Foreskin melanocyte (primary cell): ENCODE measurements at places on chromosomes 13 and 19.

DNA sequence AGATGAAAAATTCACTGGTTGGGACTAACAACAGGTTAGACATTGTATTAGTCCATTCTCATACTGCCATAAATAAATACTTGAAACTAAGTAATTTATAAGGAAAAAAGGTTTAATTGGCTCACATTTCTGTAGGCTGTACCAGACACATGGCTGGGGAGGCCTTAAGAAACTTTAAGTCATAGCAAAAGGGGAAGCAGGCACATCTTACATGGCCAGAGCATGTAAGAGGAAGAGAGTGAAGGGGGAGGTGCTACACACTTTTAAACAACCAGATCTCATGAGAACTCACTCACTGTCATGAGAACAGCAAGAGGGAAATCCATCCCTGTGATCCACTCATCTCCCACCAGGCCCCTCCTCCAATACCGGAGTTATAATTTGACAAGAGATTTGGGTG lies 125.9 kb downstream of the SUCLA2 start:
- DNase-seq: no peak

DNA sequence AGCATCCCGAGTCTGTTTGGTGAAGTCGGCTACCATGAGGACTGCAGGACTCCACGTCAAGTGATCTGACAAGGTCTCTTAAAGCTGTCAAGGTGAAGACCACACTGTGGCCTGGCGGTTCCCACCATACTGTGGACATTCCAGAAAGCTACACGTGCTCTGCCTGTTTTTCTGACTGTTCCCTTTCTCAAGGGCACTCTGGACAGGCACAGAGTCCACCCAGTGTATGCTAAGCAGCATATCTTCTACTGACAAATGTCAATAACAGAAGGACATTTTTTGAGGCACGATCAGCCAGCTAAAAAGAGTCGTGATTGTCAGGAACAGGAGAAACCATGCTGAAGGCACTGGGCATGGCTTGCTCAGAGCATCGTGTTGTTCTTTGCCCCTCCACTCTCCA lies 12.8 kb upstream of the WASF3 start:
- DNase-seq: no peak

- no peak for DNase-seq
Measured at GRCh38 chr19:54803410-54803809, at the start of gene KIR2DL4. TSS of gene KIR2DL4 (plus strand) at chr19:54803610. CDS start at chr19:54803652, 42 bp downstream.

DNA sequence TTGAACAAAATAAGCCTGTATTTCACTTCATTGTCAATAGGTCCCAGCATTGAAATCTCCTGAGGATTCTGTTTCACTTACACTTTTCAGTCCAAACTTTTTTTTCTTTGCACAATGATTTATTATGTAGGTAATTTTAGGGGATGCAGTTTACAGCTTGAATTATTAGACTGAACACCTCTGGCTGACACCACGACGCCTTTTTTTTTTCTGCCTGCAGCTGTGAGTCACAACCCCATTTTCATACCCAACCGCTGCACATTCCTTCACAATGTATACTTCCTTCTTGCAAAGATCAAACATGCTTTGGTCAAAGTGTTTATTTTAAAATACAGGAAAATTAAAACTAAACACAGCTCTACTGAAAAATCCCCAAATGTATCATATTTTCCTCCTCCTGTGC lies 11.4 kb downstream of the ZIC2 start:
- DNase-seq: no peak

- no peak for DNase-seq
Measured at GRCh38 chr13:25177012-25177411, 4.9 kb upstream of the AMER2 start.

DNA sequence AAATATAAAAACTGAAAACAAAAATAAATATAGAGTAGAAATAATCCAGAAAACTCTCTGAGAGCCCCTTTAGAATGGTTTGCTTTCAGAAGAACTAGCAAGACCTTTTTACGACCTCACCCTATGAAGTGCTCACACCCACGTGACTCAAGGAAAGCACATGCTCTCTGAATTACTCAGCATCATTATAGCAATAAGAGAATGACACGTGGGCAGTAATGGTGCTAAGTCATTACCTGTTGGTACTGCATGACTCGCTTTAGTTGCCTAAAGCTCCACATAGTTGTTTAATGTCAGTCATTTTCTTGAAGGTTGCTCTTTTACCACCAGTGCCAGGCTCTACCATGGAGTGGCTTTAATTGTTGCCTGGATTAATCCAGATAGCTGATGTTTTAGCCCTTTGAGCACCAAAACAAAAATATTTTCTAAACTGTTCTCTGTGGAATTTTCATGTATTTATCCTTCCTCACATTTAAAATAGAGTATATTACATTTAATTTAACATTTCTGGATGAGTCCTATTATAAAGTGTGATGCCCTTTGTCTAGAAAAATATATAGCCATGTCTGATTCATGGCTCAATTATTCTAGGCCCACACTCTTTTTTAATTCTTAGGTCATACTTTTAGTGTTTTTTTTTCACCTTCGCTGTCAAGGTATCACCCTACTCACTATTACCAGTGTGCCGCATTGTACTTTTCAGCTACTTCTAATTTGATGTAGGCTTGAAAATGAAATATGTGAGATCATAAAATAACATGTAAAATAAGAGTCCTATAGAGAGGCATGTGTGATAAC lies 56.8 kb downstream of the THSD1 start:
- DNase-seq: no peak

- no peak for DNase-seq
Measured at GRCh38 chr13:43284162-43284561, 260.8 kb downstream of the DNAJC15 start.

GRCh38 chr13:45482571-45483173 lies 17.9 kb downstream of the COG3 start:
- DNase-seq: no peak

- no peak for DNase-seq
Measured at GRCh38 chr19:16330368-16330801, 5.8 kb downstream of the KLF2 start.

DNA sequence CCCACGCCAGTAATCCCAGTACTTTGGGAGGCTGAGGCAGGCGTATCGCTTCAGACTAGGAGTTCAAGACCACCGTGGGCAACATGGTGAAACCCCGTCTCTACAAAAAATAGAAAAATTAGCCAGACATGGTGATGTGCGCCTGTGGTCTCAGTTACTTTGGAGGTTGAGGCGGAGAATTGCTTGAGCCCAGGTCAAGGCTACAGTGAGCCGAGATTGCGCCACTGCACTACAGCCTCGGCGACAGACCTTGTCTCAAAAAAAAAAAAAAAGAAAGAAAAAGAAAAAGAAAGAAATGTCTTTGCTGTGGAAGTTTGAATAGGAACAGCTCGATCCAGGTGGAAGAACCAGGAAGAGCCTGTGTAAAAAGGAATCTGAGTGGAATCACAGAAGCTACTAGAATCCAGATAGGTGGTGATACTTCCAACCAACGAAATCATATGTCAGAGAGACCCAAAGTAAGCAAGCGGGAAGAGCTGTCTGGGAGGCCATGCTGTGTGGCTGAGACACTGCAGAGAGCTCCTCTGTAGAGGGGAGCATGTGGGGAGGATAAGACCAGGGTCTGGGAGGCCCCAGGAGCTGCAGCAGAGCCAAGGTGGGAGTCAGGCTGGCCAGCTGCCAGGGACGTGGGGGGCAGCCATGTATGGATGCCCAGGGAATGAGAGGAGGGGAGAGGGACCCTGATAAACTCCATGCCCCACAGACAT lies 21.1 kb downstream of the LATS2 start:
- DNase-seq: no peak

GRCh38 chr19:30132343-30133075 lies 190.5 kb downstream of the URI1 start:
- no peak for DNase-seq

DNA sequence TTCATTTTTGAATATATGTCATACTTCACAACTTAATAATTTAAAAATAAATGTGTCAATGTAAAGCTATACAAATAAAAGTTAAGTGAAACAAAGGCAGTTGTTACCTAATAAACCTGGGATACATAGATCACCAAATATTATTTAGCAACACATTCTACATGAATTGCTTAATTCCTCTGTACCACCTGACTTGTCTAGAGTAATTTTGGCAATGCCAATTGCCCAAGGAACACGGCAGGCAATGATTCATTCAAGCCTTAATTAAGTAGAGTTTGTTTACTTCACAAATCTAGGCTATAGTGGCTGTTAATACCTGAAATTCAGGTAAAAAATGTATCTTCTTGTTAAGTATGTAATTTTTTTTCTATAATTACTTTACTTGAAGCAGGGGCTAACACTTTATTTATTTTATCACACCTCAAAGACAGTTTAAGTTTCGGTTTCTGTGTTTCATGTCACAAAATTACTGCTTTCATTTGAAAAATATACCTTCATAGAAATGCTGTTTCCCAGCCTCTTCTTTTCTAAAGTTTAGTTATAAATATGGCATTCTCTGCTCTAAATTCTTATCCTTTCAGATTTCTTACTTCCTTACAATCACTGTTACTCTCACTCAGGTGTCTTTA lies 705.7 kb downstream of the SLITRK5 start:
- DNase-seq: no peak

- DNase-seq: no peak
Measured at GRCh38 chr13:113895436-113895835, 31.6 kb upstream of the GAS6 start.

GRCh38 chr19:9838324-9838723 lies 3.2 kb downstream of the PIN1 start:
- DNase-seq: no peak

DNA sequence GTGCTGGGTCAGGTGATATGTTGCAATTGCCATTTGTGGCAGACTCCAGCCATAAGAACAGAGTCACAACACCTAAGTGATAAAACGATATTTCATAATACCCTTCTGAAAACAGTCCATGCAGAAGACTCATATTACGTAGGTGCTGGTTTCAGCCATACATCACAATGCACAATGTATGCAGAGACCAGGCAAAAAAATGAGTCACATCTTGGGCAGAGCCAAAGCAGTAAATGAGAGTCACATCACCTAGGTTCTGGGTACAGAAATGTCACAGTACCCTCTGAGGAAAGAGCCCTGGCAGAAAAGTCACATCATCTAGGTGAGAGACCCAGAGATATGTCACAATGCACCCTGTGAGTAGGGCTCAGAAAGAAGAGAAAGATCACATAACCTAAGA lies 125.2 kb upstream of the ZNF91 start:
- no peak for DNase-seq

- no peak for DNase-seq
Measured at GRCh38 chr19:32165141-32165540, 180.3 kb upstream of the ZNF507 start.
